ENCODE measurements at places on chromosomes 16 and 17.

- no peak for DNase-seq
Measured at GRCh38 chr16:86519007-86519648, 8.8 kb downstream of the FOXF1 start.

GRCh38 chr17:83196366-83196765, 117.0 kb downstream of the METRNL start:
- DNase-seq = no peak

- no peak for DNase-seq
Measured at GRCh38 chr16:70680495-70681381, 5.1 kb downstream of the MTSS2 start.

DNA sequence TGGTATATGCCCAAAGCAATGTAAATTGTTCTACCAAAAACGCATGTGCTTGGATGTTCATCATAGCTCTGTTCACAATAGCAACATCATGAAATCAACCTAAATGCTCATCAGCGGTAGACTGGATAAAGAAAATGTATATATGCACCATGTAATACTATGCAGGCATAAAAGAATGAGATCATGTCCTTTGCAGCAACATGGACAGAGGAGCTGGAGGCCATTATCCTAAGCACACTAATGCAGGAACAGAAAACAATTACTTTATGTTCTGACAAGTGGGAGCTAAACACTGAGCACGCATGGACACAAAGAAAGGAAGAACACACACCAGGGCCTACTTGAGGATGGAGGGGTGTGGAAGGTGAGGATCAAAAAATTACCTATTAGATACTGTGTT, 33.7 kb downstream of the TANC2 start:
- DNase-seq = no peak

DNA sequence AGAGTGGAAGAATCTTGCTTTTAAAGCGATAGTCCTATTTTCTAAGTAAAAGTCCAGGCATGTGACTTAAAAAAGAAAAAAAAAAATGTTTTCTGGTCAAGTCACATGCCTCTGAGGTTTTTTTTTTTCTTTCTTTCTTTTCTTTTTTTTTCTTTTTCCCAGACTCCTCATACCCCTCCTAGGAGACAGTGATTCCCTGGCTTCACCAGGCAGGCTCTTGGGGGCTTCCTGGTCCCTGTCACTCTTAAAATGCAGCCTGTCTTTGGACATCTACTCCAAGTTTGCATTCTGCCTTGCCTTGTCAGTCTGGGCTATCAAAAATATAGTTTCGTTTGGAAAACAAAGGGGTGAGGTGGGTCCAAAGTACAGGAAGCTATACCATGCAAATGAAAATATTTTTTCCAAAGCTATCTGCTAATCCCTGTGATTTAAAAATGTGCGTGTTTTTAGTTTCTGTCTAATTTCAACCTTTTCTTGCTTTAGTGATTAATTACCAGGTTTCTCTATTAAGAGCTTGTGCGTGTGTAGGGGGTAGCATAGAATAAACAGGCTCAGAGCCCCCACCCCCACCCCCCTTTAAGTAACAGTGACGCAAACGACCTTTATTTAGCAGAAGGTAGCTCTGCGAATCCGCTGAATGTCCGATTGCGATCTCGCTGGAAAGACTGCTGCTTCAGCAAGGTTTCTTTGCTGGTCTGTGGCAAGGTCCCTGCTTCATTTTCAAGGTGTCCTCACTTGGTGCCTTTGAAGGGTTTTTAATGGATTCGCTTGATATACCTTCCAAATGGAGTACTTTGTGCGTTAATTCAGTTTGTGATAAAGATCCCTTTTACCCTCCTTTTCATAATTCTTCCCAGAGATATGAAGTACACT, 510.2 kb downstream of the WWOX start:
- no peak for DNase-seq

All from CD4-positive, alpha-beta T cell treated with Interleukin-17A for 4 hours (primary cell).